Spinal cord (tissue), 10 donors: ENCODE measurements at places on chromosomes 3 and 15. TPM values are rescaled to one million over a fixed set of nuclear protein-coding genes. Genes with fewer than 3 reads are reported as not detected.
A peak's percentile ranks its signal among the peaks of the same experiment; 100 is the strongest.

Gene PRKCD
- 10.0 TPM for total RNA-seq

GRCh38 chr3:164478323-164478722 is 600.0 kb downstream of the SI start:
- no peak for DNase-seq

DNA sequence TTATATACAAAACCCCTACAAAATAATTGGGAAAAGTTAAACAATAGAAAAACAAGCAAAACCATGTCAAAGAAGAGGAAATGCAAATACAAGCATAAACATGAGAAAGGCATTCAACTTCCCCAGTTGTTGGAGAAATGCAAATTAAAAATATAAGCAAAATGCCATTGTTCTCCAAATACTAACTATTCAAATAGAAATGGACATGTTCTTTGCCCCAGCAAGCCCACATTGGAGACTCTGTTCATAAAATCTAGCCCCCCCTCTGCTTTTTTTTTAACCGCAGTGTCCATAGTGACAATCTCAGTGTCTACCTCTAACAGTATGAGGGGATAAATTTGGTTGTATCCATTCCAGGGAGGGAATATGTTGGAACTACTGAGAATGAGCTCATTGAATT is 59.7 kb upstream of the LCTL start:
- no peak for DNase-seq

DNA sequence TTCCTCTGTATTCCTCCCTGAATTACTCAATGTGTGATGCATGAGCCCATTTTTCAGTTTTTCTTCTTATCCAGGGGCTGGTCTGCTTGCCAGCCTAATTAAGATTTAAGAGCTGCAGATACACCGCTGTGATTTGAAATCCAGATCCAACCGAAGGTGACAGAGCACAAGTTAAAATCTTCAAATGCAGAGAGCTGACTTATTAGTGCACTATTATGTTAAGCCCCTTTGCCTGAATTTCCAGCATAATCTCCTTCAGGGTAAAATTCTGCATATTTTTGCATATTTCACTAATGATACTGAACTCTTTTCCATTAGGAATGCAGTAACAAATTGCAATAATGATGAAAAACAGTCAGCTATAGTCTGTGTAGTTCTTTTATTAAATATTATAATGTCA is 583.6 kb downstream of the ROBO2 start:
- DNase-seq: no peak

GRCh38 chr15:72312605-72313447 is 7.1 kb downstream of the CELF6 start:
- DNase-seq: peak; percentile 48

DNA sequence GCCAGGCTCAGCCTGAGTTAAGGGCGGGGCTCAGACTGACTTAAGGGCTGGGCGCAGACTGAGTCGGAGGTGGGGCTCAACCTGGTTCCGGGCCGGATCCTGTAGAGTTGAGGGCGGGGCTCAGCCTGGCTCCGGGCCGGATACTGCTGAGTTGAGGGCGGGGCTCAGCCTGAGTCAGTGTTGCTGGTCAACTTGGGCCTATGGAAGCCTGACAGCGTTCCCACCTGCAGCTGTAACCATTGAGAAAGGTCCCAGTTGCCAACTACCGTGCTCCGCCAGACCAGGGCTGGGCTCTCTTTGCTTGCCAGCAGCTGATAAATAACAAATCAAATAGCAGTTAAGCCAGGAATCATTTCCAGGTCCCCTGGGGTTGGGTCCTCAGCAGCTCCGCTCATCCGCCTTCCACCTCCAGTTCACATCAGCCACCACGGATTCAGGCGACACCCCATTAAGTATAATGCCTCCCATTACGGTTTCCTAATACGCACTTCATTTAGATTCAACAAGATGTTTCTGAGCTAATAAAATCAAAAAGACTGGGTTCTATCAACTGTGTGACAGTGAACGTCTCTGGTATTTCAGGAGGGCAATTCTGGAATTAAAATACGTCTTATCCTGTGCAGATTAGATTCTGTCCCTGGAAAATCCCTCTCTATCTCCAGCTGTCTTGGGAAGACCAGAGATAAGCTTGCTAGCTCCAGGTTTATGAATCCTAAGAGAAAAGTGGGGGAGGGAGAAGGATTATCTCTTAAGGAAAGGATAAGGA is 7.3 kb downstream of the GRIP2 start:
- no peak for DNase-seq

Gene DPP8
- total RNA-seq: 106 TPM

GRCh38 chr3:55157731-55158130 is 229.9 kb upstream of the LRTM1 start:
- DNase-seq: no peak

DNA sequence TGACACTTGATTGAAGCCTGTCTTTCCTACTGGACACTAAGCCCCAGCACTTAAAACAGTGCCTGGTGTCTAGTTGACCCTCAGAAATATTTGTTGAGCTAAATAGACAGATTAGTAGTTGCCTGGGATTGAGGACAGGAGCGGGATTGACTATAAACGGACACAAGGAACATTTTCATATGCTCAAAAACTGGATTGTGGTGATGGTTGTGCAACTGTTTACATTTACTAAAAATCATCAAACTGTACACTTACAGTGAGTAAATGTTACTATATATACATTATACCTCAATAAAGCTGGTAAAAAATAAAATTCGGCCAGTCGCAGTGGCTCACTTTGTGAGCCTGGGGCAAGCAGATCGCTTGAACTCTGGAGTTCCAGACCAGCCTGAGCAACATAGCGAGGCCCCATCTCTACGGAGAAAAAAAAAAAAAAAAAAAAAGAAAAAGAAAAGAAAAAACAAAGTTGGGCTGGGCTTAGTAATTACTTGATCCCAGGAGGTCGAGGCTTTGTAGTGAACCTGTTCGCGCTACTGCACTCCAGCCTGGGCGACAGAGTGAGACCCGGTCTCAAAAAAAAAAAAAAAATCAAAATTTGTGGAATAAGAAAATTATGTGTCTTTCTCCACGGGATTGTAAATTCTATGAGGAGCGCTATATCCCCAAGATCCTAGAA is 632 bp upstream of the IDH3A start:
- DNase-seq: no peak

DNA sequence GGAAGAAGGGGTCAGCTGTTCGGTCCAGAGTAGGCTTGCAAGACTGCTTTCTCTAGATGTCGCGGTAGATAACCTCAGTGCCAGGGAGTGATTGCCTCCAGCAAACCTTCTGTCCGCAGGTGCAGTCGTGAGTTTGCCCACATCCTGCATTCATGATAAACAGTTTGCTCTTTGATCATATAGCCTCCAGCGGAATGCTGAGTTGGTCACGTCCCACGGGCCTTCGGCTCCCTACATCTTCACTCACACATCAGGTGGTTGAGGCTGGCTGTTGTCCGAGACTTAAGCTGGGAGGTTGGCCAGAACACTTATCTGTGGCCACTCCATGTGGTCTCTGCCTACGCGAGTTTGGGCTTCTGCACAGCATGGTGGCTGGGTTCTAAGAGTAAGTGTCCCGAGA is 62.1 kb upstream of the NR2C2 start:
- DNase-seq: no peak

DNA sequence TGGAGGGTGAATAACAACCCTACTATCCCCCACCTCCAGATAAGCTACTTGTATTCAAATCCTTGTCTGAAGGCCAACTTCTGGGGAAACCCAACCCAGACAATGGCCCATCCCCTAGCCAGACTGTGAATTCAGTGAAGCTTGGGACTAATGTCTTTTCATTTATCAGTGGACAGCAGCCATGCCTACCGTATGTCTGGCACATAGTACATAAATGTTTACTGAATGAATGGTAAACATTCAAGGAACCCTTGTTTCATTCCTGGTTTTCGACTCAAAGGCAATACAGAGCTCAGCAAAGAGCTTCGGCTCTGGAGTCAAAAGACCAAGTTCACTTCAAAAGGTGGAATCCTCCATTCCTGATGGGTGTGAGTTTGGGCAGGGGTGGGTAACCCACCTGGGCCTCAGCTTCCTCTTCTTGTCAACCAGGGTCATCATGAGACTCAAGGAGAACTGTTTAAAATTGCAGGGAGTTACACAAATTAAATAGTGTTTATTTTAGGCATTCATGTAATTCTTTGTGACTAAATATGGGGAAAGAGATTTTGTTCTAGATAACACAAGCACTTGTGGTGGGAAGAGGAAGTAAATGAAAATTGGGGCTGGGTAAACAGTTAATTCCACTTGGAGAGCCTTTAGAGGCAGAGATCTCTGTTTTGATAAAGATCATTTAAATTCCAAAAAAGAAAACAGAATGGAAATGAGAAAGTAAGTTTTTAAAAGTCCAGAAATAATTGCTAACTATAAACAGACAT is 303.7 kb upstream of the WNT5A start:
- DNase-seq: no peak

DNA sequence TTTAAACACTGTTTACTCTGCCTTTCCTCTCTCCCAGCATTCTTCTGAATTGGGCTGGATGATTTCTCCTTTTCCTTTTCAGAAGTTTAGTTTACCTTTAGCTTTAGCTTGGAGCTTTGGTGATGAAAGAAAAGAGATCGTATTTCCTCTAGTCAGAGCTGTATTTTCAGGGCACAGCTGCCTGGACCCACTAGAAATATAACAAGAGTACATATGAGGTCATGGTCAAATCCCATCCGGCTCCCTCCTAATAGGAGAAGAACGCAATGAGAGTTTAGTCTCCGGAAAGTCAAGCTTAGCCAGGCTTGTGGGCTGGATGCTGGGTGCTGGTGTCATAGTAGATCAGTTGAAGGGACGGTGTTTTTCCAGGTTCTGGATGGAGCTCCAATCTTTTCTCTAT is 177.1 kb upstream of the PFN2 start:
- no peak for DNase-seq

Gene PLA1A
- 1.9 TPM for total RNA-seq

- DNase-seq: no peak
These were observed 83.9 kb upstream of the MYO5C start for GRCh38 chr15:52379395-52380106.

GRCh38 chr3:138468886-138469285 is 34.5 kb downstream of the ESYT3 start:
- no peak for DNase-seq

Gene MESD
- 36.3 TPM for total RNA-seq

DNA sequence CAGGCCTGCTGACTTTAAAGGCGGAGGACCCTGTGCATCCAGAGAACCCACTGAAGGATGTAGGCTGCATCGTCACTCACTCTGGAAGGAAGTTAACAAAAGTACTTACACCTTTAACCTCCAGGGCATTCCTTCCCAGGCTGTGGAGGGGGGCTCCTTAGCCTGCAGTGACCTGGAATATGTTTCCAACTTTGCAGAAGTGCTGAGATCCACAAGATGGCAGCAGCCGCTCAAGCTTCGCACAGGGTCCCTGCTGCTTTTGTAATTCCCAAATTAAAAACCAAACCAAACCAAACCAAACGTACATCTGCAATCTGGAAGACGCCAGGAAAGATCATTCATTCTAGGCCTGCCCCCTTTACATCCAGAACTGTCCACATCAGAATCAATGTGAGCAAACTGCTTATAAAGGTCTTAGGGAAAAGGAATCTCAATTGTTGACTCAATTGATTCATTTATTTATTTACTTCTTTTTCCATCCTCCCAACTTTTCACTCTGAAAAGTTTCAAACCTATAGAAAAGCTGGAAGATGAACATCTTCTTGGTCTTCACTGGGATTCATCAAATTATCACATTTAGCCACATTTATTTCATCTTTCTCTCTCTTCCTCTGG is 70.5 kb upstream of the KLHL25 start:
- no peak for DNase-seq

DNA sequence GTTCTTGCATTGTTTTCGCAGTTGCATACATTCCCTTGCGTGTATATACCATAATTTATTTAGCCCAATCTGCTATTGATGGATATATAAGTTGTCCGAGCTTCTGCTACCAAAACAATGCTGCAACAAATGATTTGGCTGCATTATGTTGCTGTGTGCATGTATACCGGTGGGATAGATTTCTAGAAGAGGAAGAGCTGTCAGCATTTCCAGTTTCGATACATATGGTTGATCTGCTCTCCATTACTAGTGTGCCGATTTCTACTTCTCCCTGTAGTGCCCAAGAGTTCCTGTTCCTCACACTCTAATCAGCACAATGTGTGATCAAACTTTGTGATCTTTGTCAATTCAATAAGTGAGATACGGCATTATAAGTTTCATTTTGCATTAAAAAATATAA is 92.8 kb upstream of the NMNAT3 start:
- no peak for DNase-seq

Gene WDR49
- total RNA-seq: 47.2 TPM

GRCh38 chr3:105647047-105647446 is 221.8 kb downstream of the CBLB start:
- no peak for DNase-seq

DNA sequence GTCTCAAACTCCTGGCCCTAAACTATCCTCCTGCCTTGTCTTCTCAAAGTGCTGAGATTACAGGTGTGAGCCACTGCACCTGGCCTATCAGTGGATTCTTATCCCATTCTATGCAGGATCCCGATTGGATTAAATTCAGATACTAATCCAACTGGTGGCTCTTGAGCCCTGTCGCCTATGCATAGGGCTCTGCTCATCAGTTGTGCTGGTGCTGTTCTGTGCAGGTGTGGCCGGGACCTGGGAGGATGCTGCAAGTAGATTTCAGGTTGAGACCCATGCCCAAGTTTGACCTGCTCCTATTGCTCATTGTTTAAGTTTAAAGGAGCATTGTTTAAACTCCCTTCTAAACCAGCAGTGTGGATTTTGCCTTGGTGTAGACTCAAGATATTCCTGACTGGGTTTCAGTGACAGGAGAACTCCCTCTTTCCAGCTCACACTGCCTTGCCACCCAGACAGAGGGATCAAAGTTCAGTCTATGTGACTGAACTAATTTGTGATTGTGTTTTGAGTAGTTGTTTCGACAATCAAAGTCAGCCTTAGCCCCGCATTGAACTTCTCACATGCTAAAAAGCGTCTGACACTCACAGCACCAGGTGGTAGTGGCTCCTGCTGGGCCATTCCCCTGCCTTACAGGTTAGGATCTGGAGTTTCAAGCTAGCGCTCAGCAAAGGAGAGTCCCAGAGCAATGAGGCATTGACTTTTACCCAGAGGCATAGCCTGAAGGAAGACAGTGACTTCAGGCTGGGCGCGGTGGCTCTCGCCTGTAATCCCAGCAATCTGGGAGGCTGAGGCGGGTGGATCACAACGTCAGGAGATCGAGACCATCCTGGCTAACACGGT is 45.0 kb upstream of the PIK3CB start:
- no peak for DNase-seq

DNA sequence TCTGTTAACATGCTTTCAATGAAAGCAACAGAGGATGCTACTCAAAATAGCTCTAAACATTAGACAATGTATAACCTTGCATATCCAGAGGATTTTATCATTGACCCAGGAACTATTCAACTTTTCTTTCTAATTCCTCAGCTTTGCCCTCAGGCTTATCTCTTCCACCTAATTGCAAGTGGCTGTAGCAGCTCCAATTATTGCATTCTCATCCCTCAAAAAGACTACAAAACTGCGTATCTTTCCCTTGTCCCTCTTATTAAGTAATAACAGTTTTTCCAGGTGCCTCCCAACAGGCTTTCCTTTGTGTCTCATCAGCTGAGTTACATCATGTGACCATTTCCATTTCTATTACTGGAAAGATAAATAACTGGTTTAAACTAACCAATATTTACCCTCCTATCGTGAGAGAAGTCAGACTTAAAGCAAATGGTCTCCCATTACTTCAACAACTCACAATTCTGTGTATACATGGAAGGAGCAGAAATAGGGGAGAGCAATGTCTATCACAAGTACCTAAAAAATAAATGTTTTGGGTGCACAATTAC is 78.0 kb upstream of the MBNL1 start:
- no peak for DNase-seq

Gene TRPM1
- 0.72 TPM for total RNA-seq

- DNase-seq: no peak
These were observed 458.1 kb downstream of the DIPK2A start for GRCh38 chr3:144429719-144430121.

Gene IL16
- total RNA-seq: 4.3 TPM

Gene CNTN4
- total RNA-seq: 37.9 TPM

Gene SLC35G2
- total RNA-seq: 13.8 TPM
